ENCODE measurements at places on chromosomes 3 and 15. TPM values are rescaled to one million over a fixed set of nuclear protein-coding genes. Genes with fewer than 3 reads are reported as not detected.

The ACKR2 gene
- total RNA-seq: 6.2 TPM

The BTLA gene
- total RNA-seq: 0.32 TPM

The CHRM5 gene
- total RNA-seq: not detected

The LSAMP gene
- 2.4 TPM for total RNA-seq

DNA sequence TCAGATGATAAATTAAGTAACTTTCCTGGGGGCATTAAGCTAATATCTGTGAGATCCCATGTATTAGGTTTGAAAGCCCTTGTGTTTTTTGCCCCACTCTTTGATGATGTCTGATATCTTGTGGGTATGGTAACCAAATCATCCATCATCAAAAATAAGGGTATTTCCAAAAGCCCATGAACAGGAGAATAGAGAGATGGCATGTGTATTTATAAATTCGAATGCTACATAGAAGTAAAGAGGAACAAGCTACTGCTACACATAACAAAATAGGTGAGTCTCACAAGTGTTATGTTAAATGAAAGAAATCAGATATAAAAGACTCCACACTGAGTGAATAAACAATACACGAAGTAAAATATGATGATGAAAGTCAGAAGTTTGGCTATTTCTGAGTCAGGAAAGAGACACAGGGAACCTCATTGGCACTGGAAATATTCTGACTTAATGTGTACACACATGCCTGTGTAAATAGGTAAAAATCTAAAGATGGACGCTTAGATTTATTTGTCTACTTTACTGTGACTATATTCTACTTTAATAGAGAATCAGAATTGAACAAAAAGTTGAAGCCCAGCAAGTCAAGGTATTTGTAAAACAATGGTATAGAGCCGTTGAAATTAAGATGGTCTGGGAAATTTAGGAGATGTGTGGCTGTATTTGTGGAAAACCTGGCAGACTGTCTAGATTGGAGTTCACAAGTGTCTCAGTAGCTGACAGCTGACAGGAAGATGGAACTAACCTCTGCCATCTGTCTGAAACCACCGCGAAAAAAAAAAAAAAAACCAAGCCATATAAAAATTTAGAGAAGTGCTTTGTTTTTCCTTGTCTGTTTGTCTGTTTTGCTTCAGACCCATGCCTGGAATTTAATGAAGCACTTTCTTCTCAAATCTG lies 111.0 kb upstream of the TGFBR2 start:
- DNase-seq: no peak

DNA sequence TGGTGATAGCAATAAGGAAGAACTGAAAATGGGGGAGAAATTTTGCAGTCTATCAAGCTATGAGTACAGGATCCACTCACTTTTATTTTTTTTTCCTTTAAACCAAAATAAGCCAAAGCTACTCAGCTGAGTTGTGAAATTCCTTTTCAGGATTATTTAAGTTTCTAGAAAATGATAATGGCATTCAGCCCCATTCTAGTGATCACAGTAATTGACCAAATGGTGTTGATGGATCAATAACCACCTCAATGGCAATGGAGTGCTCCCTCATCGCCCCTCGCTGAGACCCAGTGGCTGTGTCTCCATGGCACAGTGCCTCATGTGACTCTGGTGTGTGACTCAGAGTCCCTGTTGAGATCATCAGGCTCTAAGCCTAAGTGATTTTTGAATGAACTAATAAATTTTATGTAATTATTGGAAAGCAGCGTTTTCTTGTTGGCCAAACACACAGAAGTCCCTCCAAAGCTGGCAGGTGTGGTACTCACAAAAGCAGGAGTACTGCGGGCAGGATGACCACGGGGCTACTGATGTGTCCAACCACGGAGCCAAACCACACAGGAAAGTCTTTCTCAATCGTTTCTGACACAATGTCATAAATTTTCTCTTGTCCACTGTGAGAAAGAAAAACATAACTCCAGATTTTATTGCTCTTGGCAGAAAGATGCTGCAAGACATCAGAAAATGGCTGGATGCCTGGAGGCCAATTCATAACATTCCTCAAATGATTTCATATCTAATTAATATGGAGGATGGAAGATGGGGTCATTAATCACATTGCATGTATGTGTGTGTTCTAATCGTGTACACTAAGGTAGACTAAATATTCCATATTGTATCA lies 14.4 kb upstream of the STARD5 start:
- DNase-seq: peak; percentile 44

GRCh38 chr3:56942523-56942922 lies 117.9 kb upstream of the SPATA12 start:
- no peak for DNase-seq

- no peak for DNase-seq
Observed at GRCh38 chr15:88912500-88912921, 668 bp downstream of the MFGE8 start.

- no peak for DNase-seq
Observed at GRCh38 chr15:89070197-89071124, 17.8 kb upstream of the ABHD2 start.

DNA sequence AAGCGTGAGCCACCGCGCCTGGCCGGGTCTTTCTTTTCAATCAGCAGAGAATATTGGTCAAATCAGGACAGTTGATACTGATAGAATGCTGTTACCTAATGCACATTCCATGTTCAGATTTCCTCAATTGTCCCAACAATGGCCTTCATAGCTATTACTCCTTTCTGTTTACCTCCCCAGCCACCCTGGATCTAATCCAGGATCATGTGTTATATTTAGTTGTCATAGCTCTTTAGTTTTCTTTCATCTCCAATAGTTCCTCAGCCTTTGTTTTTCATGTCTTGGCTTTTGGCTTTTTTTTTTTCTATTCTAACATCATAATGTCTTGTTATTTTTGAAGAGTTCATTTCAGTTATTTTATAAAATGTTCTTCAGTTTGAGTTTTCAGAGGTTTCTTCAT lies 14.6 kb downstream of the USP3 start:
- DNase-seq: no peak
